Suprapubic skin (tissue), 4 donors: ENCODE measurements at places on chromosomes 1 and 21. TPM values are rescaled to one million over a fixed set of nuclear protein-coding genes. Genes with fewer than 3 reads are reported as not detected.

DNA sequence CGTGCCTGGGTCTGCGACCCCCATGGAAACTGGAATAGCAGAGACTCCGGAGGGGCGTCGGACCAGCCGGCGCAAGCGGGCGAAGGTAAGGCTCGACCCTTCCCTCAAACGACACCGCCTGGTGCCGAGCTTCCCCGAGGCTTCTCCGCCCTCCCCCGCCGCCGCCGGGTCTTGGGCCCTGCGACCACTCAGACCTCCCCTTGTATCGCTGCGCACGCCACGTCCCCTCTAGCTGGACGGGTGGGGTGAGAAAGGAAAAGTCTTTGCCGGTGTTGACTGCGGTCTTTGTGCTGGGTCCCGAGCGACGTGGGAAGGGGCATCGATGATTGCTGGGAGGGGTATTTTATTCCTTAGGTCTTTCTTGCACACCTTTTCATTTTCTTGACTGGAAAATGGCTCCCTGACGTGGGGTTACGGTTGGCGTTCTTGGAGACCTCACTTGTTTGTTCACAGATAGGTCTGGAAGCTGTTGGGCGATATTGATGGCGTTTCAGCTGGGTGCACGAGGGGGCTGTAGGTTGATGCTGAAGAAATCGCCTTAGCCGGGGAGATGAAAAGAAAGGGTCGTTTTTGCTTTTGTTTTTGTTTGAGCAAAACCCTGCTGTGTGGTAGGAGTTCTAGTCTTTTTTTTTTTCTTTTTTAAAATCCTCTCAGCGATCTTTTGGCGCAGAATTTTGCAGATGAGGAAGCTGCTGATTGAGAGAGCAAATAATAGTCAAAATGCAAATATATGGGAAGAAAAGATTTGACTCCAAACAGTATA, 776 bp downstream of the KDM1A start:
- no peak for DNase-seq

DNA sequence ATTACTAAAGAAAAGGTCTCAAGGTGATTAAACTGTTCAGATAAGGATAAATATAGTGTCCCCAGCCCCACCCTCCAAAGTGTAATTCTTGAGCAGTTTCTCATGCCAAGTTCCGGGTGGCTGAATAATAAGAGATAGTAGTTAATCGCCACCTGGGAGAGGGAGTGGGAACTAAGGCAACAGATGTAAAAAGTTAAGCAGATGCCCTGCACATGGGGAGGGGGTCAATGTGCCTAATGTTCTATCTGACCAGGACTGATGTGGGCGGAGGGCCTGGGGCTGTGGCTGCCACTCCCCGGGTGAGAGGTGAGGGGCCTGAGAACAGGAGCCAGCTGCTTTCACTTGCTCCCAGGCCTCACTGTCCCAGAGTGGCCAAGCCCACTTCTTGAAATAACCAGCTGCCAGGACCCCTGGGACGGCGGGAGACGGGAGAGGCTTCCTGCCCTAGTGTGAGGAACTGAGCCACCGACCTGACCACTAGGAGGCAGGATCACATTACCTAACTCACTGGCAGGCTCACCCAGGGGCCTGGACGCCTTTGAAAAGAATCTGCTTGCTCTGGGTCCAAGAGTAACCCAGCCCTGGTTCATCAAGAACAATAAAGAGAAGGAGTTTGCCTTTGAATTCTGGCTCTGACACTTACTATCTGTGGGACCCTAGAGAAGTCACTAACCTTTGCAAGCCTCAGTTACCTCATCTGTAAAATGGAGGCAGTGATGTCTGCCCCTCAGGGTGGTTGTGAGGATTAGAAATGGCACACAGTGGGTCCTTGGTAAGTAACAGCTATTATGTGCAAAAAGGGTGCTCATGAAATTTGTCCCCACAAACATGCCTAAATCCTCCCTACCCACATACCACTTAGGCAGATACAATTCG, 179.2 kb downstream of the ATG4C start:
- DNase-seq: no peak

DNA sequence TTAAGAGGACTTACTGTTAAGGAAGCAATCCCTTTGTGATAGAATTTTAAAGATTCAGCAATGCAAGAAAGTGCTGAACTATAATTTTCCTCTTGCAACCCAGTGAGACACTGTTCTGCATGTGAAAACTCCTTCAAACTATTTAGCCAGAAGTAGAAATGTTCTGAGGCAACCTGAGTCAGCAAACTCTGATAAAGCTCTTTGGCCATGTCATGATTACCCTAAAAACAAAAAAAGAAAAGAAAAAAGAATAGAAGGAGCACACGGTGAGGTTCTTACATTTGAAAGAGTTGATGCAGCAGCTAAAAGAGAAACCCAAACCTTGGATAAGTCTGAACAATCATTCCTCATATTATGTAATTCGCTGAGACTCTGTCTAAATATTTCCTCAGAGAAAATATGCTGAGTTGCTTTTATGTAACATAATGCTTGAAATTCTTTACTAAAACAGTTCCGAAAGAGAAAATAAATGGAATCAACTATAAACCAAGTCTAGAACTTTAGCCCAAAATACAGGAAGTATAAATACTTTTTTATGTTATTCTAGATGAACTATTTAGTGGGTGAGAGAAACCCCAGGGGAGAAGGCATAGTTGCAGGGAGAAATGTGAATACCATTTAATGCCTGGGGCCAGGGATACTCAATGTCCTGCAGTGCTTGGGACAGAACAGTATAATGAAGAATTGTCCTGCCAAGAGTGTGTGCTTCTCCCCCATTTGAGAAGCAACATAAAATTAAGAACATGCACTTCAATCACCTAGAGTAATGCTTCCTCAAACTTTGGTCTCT, 60.0 kb downstream of the INTS7 start:
- no peak for DNase-seq

GRCh38 chr1:232998646-232999045, 48.2 kb downstream of the NTPCR start:
- DNase-seq: no peak

DNA sequence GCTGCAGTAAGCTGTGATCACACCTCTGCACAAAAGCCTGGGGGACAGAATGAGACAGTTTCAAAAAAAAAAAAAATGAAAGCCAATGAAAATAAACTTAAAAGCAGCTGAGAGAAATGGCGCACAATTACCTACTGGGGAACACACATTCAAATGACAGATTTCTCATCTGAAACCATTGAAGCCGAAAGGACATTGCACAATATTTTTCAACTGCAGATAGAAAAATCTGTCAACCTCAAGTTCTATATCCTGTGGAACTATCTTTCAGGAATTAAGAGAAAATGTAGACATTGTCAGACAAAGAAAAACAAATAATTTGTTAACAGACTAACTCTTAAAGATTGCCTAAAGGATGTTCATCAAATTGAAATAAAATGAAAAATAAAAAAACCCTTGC, 442.8 kb downstream of the MATN1 start:
- no peak for DNase-seq

The FMO1 gene
- total RNA-seq: 14.4 TPM

The SLAMF8 gene
- total RNA-seq: 3.6 TPM

The MYCL gene
- total RNA-seq: 62.7 TPM

The HHIPL2 gene
- total RNA-seq: not detected

The TRIM46 gene
- not detected for total RNA-seq

The GSTM5 gene
- total RNA-seq: not detected
